ENCODE measurements at places on chromosomes 5 and 9.

DNA sequence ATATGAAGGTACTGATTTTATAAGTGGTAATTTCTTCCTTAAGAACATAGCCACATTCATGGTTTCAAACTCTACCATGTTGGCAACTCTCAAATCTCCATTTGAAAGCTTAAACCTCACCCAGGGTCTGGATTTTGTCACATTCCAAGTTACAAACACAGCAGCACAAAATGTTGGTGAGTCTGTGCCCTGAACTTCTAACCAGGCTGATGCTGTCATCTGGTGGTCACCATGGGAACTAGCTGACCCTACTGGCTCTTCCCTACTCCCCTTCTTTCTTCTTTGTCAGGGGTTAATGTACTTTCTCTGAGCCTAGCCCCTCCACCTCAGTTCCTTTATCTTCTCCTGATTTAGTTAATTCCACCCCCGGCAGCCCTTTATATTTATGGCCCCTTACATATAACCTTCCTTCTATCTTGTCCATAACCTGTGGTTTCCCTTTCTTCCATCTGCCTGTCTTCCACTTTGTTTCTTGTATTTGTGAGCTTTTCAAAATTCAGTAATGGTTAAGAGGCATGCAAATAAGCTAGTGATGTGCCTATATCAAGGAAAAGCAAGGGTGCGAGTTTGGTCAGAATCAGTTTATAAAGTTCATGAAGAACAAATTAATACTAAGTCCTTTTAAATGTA lies 35.9 kb downstream of the TGFBR1 start:
- peak overlapping the region; percentile 74 for H3K27ac ChIP-seq
- H3K4me3 ChIP-seq = no peak overlapping the region
- H3K4me1 ChIP-seq = peaks cover 43% of the 10 kb centered on the region
- DNase-seq = peak; percentile 44
- H3K36me3 ChIP-seq = peaks cover 7% of the 10 kb centered on the region
- no peaks in the 10 kb centered on the region for H3K27me3 ChIP-seq

- H3K27ac ChIP-seq = no peak overlapping the region
- no peak overlapping the region for H3K4me3 ChIP-seq
- H3K36me3 ChIP-seq = peaks cover 5% of the 10 kb centered on the region
- peaks cover 23% of the 10 kb centered on the region for H3K27me3 ChIP-seq
Measured at GRCh38 chr5:79582186-79582585, 30.1 kb upstream of the TENT2 start.

- DNase-seq = no peak
- H3K4me3 ChIP-seq = peak overlapping the region; percentile 88
- H3K27ac ChIP-seq = peak overlapping the region; percentile 99
- H3K27me3 ChIP-seq = no peaks in the 10 kb centered on the region
Measured at GRCh38 chr5:109407913-109408312, 1.9 kb downstream of the PJA2 start.

- no peak overlapping the region for H3K27ac ChIP-seq
- H3K27me3 ChIP-seq = peaks cover 37% of the 10 kb centered on the region
- H3K36me3 ChIP-seq = peaks cover 3% of the 10 kb centered on the region
- no peak for DNase-seq
- H3K4me1 ChIP-seq = no peaks in the 10 kb centered on the region
- H3K4me3 ChIP-seq = no peak overlapping the region
Measured at GRCh38 chr9:1717882-1718281, 297.3 kb upstream of the SMARCA2 start.

GRCh38 chr5:6039111-6039510 lies 339.2 kb downstream of the MED10 start:
- no peak overlapping the region for H3K27ac ChIP-seq
- H3K4me3 ChIP-seq = no peak overlapping the region
- no peaks in the 10 kb centered on the region for H3K4me1 ChIP-seq
- H3K36me3 ChIP-seq = no peaks in the 10 kb centered on the region

DNA sequence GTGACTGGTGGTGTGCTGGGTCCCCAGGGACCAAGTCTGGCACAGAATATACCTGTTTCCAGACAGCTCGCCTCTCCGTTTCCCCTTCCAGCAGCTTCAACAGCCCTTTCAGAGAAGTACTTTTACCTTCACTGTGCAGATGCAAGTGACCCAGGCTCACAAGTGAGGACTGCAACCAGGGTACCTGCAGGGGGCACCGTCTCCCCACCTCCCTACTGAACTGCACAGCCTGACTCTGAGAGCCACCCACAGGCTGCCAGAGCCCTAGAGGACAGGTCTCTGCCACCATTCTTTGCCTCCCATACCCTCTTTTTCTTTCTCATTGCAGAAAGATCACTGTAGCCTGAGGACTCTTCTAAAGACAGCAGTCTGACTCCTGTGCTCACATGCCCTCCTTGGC lies 15.4 kb downstream of the IL9 start:
- H3K4me3 ChIP-seq = no peak overlapping the region
- DNase-seq = peak; percentile 12
- no peak overlapping the region for H3K27ac ChIP-seq
- no peaks in the 10 kb centered on the region for H3K36me3 ChIP-seq
- H3K4me1 ChIP-seq = no peaks in the 10 kb centered on the region
- peaks cover 33% of the 10 kb centered on the region for H3K27me3 ChIP-seq

DNA sequence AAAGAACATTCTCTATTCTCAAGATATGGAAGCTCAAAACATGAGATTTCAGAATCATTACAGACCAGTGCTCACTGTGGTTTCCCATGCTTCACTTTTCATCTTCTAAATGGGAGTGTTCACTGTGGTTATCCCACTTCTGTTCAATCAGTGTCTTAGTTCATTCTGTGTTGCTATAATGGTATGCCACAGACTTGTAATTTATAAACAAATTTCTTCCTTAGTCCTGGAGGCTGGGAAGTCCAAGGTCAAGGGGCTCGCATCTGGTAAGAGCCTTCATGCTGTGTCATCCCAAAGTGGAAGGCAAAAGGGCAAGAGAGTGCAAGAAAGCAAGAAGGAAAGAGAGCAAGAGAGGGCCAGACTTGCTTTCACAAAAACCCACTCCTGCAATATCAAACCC lies 146.3 kb downstream of the TTC39B start:
- DNase-seq = no peak
- peaks cover 8% of the 10 kb centered on the region for H3K27me3 ChIP-seq
- peak overlapping the region; percentile 69 for H3K27ac ChIP-seq
- no peak overlapping the region for H3K4me3 ChIP-seq
- H3K4me1 ChIP-seq = no peaks in the 10 kb centered on the region

GRCh38 chr9:31323726-31324444 lies 1060.6 kb upstream of the ACO1 start:
- H3K27ac ChIP-seq = peak overlapping the region; percentile 99
- H3K36me3 ChIP-seq = no peaks in the 10 kb centered on the region
- peaks cover 19% of the 10 kb centered on the region for H3K4me1 ChIP-seq
- H3K27me3 ChIP-seq = no peaks in the 10 kb centered on the region

GRCh38 chr9:111842313-111842712 lies 47.6 kb upstream of the SHOC1 start:
- H3K4me1 ChIP-seq = no peaks in the 10 kb centered on the region
- H3K27ac ChIP-seq = no peak overlapping the region
- no peak for DNase-seq
- peaks cover 25% of the 10 kb centered on the region for H3K27me3 ChIP-seq
- H3K4me3 ChIP-seq = no peak overlapping the region

GRCh38 chr5:132055808-132056609 lies 4.4 kb upstream of the IL3 start:
- H3K36me3 ChIP-seq = no peaks in the 10 kb centered on the region
- H3K27ac ChIP-seq = peak overlapping the region; percentile 49
- H3K4me1 ChIP-seq = peaks cover 63% of the 10 kb centered on the region
- peak; percentile 51 for DNase-seq

Measured in activated T-cell treated with anti-CD3 and anti-CD28 coated beads, Interleukin-2, amount 50 U/mL, for 72 hours (primary cell).